ENCODE measurements at places on chromosomes 11 and 22.

- no peak for DNase-seq
These were observed 16.1 kb downstream of the ALKBH8 start for GRCh38 chr11:107549253-107549953.

GRCh38 chr11:43879789-43880639 lies 617 bp upstream of the ALKBH3 start:
- no peak for DNase-seq

- no peak for DNase-seq
These were observed 38.5 kb downstream of the BCR start for GRCh38 chr22:23218867-23219251.

DNA sequence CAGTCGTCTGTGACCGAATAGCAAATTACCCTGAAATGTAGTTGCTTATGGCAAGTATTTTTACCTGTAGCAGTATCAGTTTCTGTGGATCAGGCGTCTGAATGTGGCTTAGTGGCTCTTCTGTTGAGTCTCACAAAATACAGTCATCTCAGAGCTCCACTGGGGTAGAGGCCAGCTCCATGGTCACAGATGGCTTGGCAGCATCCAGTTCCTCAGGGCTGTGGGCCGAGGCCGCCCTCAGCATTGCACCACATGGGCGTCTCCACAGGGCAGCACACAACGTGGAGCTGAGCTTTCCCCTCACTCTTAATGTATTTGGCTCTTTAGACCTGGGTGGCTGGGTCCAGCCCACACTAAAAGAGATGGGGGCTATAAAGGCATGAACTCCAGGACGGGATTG lies 57.8 kb downstream of the SBF1 start:
- no peak for DNase-seq

DNA sequence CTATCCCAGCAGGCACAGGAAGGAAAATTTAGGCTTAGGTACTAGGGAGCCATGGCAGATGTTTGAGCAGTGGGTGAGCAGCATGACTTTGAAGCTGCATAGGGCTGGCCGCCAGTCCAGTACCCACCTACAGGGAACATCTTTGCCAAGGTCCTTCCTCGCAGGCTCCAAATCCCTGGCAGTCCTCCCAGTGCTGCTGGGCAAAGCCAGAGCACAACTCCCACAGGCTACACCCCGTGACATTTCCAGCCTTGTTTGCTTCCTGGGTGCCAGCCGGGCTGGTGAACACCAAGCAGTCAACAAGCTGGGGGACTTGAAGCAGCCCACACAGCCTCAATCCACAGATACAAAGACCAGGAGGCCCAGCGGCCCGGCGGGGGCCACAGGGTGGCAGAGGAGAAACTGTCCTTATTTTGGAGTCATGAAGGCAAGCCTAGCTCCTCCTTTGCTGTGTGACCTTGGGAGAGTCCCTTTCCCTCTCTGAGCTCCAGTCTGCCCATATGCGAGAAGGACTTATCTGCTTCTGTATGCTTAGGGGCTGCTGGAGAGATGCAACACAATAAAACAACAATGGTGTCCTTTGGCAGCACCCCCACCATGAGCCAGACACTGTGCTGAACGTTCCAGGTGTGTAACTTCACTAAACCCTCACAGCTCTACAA lies 28.0 kb downstream of the TPST2 start:
- no peak for DNase-seq

DNA sequence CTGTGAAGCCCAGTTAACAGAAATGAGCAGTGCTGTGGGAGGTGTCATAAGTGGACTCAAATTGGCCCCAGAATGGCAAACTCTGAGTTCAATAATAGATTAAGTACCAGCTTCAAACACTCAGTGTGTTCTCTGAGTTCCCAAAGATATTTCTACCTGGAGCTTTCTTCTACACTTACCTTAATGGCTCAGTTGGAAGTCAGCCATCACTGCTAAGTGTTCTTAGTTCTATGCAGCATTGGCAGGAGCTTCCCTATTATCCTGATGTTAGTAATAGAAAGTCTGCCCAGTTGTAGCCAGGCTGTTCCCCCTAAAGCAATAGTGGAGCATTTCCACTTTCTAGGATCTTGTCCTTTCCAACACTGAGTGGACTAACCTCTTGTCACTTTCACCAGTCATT lies 9.7 kb upstream of the PIK3IP1 start:
- DNase-seq: no peak

DNA sequence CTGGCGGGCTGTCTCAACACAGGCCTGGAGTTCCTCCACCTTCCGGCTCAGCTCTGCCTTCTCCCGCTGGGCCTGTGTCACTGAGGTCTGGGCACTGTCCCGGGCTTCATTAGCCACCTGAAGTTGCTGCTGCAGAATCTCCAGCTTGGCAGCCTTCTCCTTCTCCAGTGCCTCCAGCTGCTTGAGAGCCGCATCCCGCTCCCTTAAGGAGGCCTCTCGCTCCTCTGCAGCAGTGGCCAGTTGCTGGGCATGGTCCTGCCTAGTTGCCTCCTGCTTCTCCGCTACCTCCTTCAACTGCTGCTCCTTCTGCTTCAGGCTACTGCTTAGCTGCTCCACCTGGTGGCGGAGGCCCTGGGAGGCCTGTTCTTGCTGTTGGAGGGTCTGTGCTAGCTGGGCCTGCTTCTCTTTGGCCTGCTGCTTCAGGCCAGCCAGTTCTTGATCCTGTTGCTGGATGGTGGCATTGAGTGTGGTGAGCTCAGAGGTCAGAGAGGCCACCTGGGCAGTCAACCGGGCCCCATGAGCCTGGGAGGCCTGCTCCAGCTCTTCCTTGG lies 16.9 kb downstream of the IL18BP start:
- no peak for DNase-seq

- no peak for DNase-seq
These were observed 9.2 kb downstream of the EXT2 start for GRCh38 chr11:44104481-44105294.

DNA sequence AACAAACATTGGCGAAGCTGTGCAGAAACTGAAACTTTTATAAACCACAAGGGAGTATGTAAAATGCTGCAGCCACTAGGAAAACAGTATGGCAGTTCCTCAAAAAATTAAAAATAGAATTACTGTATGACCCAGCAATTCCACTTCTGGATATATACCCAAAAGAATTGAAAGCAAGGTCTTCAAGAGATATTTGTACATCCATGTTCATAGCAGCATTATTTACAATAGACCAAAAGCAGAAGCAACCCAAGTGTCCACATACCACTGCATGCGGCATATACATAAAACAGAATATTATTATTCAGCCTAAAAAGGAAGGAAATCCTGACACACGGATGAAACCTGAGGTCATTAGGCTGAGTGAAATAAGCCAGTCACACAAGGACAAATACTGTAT lies 85.8 kb downstream of the RELT start:
- no peak for DNase-seq

GRCh38 chr11:124717421-124717785 lies 22.3 kb upstream of the NRGN start:
- DNase-seq: no peak

DNA sequence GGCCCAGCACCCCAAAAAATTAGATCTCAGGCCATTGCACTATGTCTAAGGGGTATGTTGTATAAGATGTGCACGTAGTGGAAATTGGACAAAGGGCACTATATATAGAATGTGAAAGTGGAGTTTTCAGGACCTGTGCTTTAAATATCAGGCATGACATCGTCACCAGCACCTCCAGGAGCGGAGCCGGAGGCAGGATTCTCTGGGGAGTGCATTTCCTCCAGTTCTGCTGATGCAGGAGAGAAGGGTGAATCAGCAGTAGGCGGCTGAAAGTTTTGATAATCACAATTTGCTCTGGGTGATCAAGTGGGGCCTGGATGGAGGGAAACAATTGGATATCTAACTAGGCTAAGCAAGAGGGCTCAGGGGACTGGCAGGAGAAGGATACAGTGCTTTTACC lies 69.1 kb upstream of the NTM start:
- DNase-seq: no peak

DNA sequence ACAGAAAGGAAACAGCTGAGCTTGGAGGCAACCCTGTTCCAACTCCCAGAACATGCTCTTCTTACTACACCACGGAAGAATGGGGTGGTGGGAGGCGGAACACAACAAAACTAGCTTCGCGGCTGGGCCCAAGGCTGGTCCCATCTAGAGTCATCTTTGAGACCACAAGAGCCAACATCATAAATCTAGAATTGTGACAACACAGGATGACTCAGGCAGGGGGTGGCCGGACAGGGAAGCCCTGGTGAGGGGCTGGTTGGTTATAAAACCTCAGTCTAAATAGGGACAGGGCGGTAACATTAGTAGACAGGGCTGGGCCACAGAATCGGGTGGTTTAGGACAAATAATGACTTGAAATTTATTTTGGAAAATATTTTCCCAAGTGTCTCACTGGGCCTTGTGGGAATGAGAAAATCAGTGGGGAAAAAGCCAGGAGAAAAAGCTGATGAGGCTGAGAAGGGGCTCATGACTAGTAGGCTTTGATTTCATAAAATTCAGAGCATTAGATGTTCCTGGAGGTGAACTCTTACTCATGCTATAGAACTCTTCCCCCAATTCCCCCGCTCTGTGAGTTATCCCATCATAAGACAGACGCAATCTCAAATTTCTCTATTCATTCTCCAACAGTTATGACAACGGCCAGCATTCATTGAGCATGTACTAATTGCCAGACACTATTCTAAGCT lies 151.8 kb upstream of the TIMP3 start:
- DNase-seq: no peak

- no peak for DNase-seq
These were observed 30.8 kb downstream of the SBF1 start for GRCh38 chr22:50443801-50444625.

GRCh38 chr22:50683086-50683993 lies 10.7 kb downstream of the SHANK3 start:
- DNase-seq: no peak

- no peak for DNase-seq
These were observed 971 bp downstream of the DNAJB13 start for GRCh38 chr11:73951797-73952196.

- DNase-seq: no peak
These were observed 1.5 kb downstream of the DDX10 start for GRCh38 chr11:108666373-108666772.

- DNase-seq: no peak
These were observed 47.8 kb downstream of the NTM start for GRCh38 chr11:131418189-131418588.

- no peak for DNase-seq
These were observed 23.3 kb downstream of the ST3GAL4 start for GRCh38 chr11:126378763-126379162.

- no peak for DNase-seq
These were observed 13.4 kb downstream of the PACSIN2 start for GRCh38 chr22:43001271-43002201.

DNA sequence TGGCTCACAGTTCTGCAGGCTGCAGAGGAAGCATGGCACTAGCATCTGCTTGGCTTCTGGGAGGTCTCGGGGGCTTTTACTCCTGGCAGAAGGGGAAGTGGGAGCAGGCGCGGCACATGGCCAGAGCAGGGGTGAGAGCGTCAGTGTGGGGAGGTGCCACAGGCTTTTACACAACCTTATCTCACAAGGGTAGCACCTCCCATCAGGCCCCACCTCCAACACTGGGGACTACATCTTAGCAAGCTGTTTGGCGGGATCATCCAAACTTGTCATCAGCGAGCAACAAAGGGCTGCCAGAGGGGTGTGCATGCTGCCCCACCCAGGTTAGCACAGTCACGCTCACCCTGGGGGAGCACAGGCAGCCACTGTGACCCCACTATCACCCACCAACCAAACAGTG lies 18.9 kb upstream of the YPEL1 start:
- DNase-seq: no peak

GRCh38 chr11:27716835-27717234 lies 16.6 kb upstream of the BDNF start:
- no peak for DNase-seq

- peak; percentile 90 for DNase-seq
These were observed 67.3 kb downstream of the IMMP1L start for GRCh38 chr11:31442086-31442485.

DNA sequence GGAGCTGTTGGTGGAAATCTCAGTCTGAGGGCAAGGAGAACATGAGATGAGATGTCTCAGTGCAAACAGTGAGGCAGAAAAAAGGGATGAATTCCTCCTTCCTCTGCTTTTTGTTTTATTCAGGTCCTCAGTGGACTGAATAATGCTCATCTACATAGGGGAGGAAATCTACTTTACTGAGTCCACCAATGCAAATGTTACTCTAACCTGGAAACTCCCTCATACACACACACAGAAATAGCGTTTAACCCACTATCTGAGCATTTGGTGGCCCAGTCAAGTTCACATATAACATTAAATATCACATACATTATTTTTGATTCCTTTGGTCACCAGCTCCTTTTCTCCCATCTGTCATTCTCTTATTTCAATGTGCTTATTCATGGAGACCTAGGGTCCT lies 418.8 kb downstream of the TMEM135 start:
- no peak for DNase-seq

- DNase-seq: no peak
These were observed 35.2 kb downstream of the LRFN4 start for GRCh38 chr11:66891851-66892660.

GRCh38 chr22:44848296-44848741 lies 95.9 kb downstream of the ARHGAP8 start:
- no peak for DNase-seq

GRCh38 chr22:46376111-46376510 lies 40.6 kb downstream of the TRMU start:
- no peak for DNase-seq
